ENCODE measurements at places on chromosomes 6 and 20.
A peak's percentile ranks its signal among the peaks of the same experiment; 100 is the strongest.

DNA sequence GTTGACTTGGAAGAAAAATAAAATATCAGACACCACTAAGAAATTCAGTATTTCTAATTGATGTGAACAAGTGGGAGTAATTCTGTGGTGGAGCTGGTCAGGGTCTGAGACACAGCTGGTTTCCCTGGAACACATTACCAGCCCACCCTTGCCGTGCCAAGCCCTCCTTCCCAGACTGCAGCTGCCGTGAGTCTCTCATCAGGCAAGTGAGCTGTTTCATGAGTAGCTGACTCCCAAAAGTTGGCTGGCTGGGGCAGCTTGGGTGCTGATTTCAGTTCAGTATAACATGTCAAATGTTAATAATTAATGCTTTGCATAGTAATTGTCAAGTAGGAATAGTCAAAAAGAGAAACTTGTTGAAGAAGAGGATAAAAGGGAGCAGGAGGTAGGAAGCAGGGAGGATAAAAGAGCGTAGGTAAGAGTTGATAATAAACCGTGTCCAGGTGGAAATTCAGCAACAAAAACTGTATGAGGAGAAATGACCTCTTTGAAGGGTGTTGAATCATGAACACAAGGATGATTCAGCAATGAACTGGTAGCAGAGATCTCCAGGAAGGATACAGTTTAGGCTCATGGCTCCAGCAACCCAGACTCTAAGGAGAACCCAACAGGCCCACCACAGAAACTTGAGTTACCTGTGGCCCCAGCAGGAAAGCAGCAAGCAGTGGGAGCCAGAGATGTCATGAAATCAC lies 110.9 kb upstream of the SSTR4 start:
- DNase-seq: no peak

DNA sequence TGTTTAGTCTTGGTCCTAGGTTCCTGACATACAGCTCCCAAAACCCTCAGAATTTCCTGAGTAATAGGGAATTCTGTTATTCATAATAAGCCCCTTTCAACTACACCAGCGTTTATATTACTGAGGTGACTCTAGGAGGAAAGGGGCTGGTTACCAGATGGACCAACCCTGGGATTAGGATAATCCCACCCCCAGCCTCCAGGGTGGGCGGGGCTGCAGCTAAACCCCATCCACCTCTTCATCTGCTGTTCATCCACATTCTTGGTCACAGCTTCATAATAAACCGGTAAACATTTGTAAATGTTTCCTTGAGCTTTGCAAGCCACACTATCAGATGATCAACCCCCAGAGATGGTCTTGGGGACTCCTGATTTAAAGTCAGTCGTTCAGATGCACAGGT lies 38.3 kb downstream of the NINL start:
- peak; percentile 78 for DNase-seq

DNA sequence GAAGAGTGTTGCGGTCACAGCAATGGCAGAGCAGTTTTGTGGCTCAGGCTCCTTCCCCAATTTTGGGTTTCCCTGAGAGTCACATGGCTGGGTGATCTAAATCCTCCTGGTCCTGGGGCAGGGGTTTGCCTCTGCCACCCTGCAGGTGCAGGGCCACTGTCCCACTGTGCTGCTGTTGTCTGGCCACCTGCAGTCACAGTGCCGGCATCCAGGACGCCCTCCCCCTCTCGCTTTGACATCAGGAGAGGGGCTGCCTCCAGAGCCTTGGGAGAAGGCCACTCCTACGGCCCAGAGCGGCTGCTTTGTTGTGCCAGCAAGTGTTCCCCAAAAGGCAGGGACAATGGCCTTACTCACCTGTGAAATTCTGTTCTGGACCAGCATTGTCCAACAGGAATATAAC lies 449.0 kb downstream of the QKI start:
- DNase-seq: no peak

GRCh38 chr20:40393197-40394079 lies 295.6 kb downstream of the MAFB start:
- no peak for DNase-seq
